ENCODE measurements at places on chromosomes 3 and 15.

DNA sequence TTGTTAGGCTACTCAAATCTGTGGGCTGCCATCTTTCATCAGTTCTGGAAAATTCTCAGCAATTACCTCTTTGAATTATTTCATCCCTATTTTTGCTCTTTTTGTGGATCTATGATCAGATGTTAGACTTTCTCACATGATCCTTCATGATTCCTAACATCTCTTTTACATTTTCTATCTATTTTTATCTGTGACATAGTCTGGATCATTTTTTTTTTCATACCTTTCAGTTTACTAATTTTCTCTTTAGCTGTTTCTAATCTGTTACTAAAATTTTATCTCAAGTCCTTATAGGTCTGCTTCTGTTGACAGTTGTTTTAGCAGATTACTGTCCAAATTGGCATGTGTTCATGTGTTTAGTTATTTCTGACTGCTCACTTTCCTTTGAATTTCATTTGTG is 42.3 kb upstream of the HDC start:
- DNase-seq = no peak

DNA sequence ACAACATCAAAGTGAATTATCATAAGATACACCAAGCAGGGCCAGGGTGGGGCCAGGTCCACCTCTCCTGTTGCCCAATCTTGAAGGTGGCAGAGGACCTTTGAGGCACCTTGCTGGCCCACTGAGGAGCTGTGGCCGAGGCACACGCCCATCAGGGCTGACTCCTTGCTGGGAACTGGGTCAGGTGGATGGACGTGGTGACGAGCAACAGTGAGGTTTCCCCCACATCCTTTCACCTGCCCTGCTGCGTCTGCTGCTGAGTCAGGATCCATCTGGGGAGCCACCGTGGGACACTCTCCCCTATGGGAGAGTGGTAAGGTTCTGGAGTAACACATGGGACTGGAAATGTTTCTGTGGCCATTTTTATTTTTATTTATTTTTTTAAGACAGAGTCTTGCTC is 17.3 kb upstream of the FURIN start:
- no peak for DNase-seq

GRCh38 chr3:112734171-112734570 is 93.2 kb upstream of the CCDC80 start:
- DNase-seq = no peak

DNA sequence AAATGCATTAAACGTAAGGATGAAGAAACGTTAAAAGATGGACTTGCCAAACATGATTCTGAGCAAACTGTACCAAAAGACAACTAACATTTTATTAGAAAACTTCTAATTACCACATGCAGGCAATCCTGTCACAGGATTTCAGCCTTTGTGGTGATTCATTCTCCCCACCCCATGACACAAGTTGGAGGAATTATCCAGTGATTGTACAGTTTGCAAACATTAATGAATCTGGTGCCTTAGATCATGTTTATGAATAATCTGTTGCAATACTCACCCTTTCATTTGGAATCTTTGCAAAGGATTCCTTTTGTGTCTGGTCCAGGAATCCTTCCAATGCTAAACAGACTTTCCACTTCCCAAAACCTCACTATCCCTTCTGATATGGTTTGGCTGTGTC is 23.3 kb upstream of the ERC2 start:
- DNase-seq = no peak

- no peak for DNase-seq
These were observed 4.6 kb downstream of the EFCC1 start for GRCh38 chr3:129005526-129006303.

All from kidney epithelial cell (primary cell).